ENCODE measurements at places on chromosomes 3 and 15.

DNA sequence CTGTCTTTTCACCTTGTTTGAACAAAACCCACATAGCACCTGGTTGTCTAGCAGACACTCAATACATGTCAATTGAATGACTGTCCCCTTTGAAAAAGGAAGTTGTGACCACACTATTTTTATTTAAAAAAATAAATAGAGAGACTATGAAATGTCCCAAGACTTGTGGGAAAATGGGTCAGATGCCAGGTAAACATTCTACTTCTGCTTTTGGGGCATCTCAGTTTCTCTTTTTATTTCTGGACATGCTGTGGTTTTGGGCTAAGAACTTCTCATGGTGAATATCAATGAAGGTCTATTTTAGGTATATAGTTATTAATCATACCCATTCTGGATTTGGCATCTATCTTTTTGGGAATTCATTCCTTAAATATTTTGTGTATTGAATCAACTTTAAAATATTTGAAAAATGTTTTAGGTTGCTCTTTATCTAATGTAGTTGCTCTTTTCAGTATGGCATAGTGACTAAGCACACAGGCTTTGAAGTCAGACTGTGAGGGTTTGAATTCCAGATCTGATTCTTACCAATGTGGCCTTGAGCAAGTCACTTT is 4.4 kb downstream of the TMEM45A start:
- DNase-seq: no peak

GRCh38 chr15:40115670-40116093 is 7.0 kb upstream of the BMF start:
- no peak for DNase-seq

GRCh38 chr15:33587773-33588172 is 277.0 kb downstream of the RYR3 start:
- no peak for DNase-seq

- DNase-seq: peak; percentile 18
Measured at GRCh38 chr15:101048581-101049030, 129.4 kb downstream of the LRRK1 start.

GRCh38 chr15:49328941-49329340 is 94.1 kb upstream of the FGF7 start:
- DNase-seq: no peak

- DNase-seq: no peak
Measured at GRCh38 chr15:92165001-92165346, 228.7 kb upstream of the ST8SIA2 start.

GRCh38 chr3:142209655-142210054 is 15.7 kb downstream of the GK5 start:
- no peak for DNase-seq

DNA sequence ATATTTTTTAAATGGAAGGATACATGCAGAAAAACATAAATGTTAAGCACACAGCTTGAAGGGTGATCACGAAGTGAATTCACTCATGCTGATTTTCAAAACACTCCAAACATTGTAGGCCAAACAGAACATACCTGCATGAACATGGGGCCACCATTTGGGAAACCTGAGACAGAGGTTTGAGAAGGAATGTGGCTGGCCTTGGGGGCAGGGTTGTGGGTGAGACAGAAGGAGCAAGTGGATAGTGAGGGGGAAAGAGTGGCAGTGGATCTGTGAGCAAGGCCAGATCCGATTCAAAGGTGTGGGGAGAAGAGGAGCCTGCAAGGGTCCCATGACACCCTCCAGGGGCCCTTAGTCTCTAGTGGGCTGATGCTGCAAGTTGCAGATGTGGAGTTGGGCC is 94.9 kb downstream of the HMG20A start:
- DNase-seq: no peak

- no peak for DNase-seq
Measured at GRCh38 chr15:43274136-43274535, 7.4 kb upstream of the TGM5 start.

DNA sequence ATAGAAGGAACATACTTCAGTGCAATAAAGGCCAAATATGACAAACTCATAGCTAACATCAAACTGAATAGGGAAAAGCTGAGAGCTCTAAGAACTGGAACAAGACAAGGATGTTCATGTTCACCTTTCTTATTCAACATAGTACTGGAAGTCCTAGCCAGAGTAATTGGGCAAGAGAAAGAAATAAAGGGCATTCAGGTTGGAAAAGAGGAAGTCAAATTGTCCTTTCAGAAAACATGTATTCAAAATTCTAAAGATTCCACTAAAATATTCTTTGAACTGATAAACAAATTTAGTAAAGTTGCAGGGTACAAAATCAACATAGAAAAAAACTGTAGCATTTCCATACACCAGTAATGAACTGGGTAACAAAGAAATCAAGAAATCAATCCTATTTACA is 12.2 kb upstream of the ZNF197 start:
- DNase-seq: no peak

DNA sequence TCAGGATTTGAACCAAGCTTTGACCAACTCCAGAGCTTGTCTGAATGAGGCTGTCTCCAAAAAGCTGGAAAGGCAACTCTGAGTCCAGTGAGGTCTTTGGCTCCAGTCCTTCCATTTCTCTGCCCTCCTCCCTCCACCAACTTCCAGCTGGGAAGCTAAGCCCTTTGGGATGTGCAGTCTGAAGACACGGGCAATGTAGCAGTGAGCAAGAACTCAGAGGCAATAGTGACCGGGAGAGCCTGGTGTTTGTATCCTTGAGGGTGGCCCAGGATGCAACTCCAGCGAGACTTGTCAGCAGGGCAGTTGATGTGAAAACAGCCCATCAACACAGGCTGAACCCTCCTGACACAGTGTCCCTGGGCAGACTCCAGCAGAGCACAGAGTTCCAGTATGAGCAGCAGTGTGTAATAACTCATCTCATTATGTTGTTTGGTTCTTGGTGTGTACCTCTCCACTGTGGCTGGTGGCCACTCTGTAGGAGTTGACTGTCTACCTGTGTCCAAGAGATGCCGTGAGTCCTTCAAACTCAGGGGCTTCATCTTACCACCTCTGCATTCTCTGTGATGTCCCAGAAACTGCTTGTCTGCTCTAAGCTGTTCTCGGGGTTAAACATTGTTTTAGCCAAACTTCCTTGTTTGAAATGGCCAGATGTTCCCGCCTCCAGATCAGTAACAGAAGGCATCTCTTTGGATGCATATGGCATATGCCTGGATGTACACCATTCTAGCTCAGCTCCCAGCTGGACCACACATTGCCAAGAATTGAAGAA is 6.6 kb downstream of the CDCP1 start:
- no peak for DNase-seq

GRCh38 chr15:69072906-69073305 is 58.4 kb downstream of the NOX5 start:
- no peak for DNase-seq

DNA sequence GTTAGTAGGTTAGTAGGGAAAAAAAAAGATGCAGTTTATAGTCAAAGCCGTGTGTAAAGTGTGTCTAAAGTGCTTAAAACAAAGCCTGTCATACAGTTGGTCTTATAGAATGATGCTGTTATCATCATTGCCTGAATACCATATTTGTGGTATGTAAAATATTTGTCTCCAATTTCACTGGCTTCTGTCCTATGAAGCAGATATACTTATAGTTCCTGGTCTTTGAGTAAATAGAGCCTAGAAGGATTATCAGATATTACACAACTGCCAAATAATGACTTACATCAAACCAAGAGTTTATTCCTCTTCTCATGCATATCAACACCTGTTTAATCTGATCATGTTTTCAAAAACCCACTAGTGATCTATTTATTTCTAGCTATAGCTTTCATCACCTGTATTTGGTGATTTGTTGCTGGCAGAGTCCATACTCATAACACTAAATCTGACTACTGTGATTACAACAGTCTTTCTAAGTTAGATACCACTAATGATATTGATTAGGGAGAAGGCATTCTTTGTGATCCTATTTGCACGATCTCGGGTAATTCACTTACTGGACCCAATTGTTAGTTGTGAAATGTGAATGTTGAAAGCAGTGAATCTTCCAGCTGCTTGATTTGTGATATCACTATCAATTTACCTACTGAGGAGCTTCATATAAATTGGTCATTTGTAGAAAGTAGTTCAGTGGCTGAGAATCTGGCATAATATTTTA is 413.7 kb downstream of the LPP start:
- no peak for DNase-seq

DNA sequence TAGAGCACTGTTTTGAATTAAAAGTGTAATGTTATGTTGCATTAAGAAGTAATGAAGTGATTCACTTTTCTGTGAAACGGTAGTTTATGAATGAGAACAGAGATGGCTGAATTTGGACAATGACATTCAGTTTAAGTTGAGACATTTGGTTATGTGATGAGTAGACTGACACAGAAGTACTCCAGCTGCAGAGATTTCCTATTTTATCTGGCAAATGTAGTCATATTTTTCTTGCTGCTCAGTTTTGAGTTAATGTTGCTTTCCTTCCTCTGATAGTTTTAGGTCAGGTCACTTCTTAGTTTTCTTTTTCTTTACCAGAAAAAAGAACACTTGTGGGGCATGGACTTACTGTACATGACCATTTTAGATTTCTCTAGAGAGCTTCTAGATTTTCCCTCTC is 51.2 kb downstream of the ASB7 start:
- no peak for DNase-seq

DNA sequence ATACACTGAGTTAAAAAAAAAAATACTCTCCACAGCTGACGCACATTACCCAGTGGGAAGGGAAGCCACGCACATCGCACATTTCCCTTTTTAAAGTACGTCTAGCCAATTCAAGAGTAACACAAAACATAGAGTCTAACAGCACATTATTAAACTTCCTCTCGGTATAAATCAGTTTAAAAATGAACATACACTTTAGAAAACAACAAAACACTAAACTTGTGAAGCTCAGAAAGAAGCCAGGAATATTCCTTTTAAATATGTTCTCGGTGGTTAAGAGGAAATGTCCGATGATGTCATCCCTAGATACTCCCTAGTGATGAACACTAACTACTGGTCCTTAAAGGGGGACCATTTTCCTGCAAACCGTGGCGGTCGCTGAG is 721 bp downstream of the MYEF2 start:
- no peak for DNase-seq

DNA sequence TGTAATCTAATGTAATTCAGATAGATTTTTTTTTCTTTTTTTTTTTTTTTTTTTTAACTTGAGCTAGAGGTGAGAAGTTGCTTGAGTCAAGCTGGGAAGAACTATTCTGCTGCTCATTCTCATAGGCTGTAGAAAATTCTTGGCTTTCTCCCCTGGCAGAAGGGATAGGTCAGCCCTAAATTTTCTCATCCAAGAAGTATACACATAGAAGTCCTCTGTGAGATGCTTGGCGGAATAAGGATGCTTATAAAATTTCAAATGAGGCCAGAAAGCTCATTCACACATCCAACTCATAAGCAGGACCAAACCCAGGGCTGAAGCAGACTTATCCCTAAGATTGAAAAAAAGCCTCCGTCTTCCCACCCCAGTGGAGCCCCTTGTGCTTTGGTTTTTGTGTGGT is 572.5 kb downstream of the SQOR start:
- no peak for DNase-seq

GRCh38 chr15:63348392-63348791 is 33.3 kb downstream of the CA12 start:
- no peak for DNase-seq

- DNase-seq: no peak
Measured at GRCh38 chr3:155130001-155130400, 49.9 kb downstream of the MME start.

GRCh38 chr3:144112036-144112435 is 140.4 kb downstream of the DIPK2A start:
- DNase-seq: no peak

DNA sequence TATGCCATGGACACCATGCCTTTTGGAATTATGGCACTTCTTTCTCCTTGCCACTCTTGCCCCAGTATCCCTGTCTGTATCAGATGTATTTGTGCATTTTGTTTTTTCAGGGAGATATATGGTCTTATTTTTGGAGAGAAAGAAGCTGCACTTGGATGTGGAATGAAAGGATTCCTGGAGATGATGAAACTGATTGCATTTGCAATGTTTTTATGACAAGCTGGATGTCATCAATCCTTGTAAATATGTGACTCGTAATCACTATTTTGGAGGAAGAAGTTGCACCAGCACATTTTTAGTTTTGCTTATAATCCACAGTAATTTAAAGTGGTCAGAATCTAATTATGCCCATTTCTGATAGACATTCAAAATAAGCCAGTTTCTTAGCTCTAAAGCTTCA is 165.0 kb downstream of the NR1D2 start:
- no peak for DNase-seq

DNA sequence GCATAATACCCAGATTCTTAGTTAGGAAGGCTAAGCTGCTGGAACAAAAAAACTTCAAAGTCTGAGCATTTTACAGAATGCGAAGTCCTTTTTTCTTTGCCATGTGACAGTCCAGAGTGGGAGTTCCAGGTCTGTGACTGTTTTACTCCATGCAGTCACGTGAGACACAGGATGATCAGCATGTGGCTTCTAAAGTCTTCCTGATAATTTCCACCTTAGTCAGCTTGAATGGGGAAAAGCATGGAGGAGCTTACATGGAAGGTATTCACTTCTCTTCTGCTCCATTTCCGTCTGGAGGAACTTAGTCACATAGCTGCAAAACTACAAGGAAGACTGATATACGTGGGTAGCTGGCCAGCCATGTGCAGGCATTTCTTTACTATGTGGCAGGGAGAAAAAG is 1.7 kb downstream of the SNTN start:
- no peak for DNase-seq

DNA sequence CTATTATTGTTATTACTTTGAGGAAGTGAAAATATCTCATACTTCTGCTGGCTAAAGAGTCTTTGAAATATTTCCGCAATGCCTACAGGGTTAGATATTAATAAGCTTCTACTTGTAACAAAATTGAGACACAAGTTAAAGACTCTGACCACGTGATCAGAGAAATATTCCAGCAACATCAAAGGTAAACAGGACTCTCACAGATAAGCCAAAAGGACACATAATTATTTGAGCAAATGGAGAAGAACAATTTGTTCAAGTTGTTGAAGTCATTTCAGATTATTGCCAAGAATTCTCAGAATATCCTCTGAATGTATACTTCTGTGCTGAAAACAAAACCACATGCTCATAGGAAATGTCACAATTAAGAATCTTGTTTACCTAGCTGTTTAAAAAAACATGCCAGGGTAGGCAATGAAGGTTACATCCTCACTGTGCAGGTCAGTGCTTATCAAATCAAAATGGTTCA is 225.8 kb upstream of the ALCAM start:
- DNase-seq: no peak

- DNase-seq: no peak
Measured at GRCh38 chr15:90463381-90463780, 66.3 kb upstream of the CRTC3 start.

- DNase-seq: no peak
Measured at GRCh38 chr15:101206176-101206591, 45.7 kb downstream of the CHSY1 start.
